ENCODE measurements at places on chromosomes 11 and 22. TPM values are rescaled to one million over a fixed set of nuclear protein-coding genes. Genes with fewer than 3 reads are reported as not detected.

KRTAP5-7 gene
- total RNA-seq = not detected

C22orf31 gene
- total RNA-seq = not detected

SCN3B gene
- total RNA-seq = 11.1 TPM

CECR2 gene
- 19.6 TPM for total RNA-seq

PPFIBP2 gene
- 35.0 TPM for total RNA-seq

TMEM9B gene
- total RNA-seq = 37.5 TPM

MYEOV gene
- not detected for total RNA-seq

SMIM35 gene
- not detected for total RNA-seq

PKNOX2 gene
- 30.1 TPM for total RNA-seq

RGL4 gene
- total RNA-seq = 0.40 TPM

OR4A16 gene
- not detected for total RNA-seq

PRRG4 gene
- 0.40 TPM for total RNA-seq

GGTLC3 gene
- not detected for total RNA-seq

OMP gene
- total RNA-seq = not detected

OLFML1 gene
- total RNA-seq = 1.2 TPM

SYT13 gene
- not detected for total RNA-seq

KRTAP5-11 gene
- total RNA-seq = not detected

GGT5 gene
- total RNA-seq = 11.3 TPM

MGAT3 gene
- 1.5 TPM for total RNA-seq

CARD18 gene
- total RNA-seq = not detected

BIRC2 gene
- 26.6 TPM for total RNA-seq

MS4A15 gene
- total RNA-seq = not detected

CREB3L1 gene
- total RNA-seq = 6.9 TPM

IFITM1 gene
- total RNA-seq = 65.0 TPM

OR10D3 gene
- total RNA-seq = not detected

SIDT2 gene
- 22.8 TPM for total RNA-seq

PRG2 gene
- total RNA-seq = not detected

MPEG1 gene
- total RNA-seq = 4.6 TPM

OR5P2 gene
- total RNA-seq = not detected

CNGA4 gene
- total RNA-seq = not detected

MUC6 gene
- total RNA-seq = not detected

MMP8 gene
- total RNA-seq = not detected

TRIM51 gene
- total RNA-seq = not detected

LARGE1 gene
- total RNA-seq = 68.9 TPM

APOL4 gene
- 0.86 TPM for total RNA-seq

SERHL2 gene
- 1.1 TPM for total RNA-seq

FJX1 gene
- 3.8 TPM for total RNA-seq

P2RX6 gene
- 32.8 TPM for total RNA-seq

TBX10 gene
- not detected for total RNA-seq

Measured in psoas muscle (tissue), 8 donors.